ENCODE measurements at places on chromosomes 7 and 10.

- DNase-seq, result no peak
These were observed 216.3 kb upstream of the MBL2 start for GRCh38 chr10:52988923-52989322.

- no peak for DNase-seq
These were observed 7.3 kb upstream of the GRIFIN start for GRCh38 chr7:2483494-2483893.

DNA sequence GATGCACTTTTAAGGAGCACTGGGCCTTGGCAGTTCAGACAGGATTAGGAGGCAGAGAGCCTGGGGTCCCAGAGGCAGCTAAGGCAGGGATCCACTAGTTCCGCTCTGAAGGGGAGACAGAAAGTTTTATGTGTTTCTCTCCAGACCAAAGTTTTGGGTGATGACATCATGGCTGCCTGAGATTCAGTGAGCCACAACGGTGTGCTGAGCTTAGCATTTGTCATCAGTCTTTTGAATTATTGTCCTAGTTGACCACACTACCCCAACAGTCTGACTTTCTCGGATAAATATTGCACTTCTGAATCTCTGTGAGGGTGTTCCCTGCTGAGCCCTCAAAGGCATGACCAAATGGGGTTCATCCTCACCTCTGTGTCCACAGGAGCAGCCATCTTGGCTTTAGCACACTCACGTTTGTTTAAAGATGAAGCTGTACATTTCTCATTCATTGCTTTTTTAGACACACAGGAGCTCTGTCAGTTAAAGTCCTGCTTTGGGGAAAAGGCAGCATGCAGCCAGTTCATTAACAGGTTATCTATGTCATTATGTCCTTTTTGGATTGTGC is 297.7 kb upstream of the LRGUK start:
- DNase-seq, result peak; percentile 81

- no peak for DNase-seq
These were observed 2.0 kb downstream of the AHR start for GRCh38 chr7:17300437-17300836.

GRCh38 chr10:13907570-13907969 is 320.8 kb downstream of the PRPF18 start:
- no peak for DNase-seq

- peak; percentile 63 for DNase-seq
These were observed 145.2 kb downstream of the ARID5B start for GRCh38 chr10:62046522-62047227.
